Cerebellar nuclear complex (tissue), 1 donor: ENCODE measurements at places on chromosomes 2 and 18.

- no peak for DNase-seq
These were observed 59.8 kb upstream of the CHRNA1 start for GRCh38 chr2:174824068-174824467.

DNA sequence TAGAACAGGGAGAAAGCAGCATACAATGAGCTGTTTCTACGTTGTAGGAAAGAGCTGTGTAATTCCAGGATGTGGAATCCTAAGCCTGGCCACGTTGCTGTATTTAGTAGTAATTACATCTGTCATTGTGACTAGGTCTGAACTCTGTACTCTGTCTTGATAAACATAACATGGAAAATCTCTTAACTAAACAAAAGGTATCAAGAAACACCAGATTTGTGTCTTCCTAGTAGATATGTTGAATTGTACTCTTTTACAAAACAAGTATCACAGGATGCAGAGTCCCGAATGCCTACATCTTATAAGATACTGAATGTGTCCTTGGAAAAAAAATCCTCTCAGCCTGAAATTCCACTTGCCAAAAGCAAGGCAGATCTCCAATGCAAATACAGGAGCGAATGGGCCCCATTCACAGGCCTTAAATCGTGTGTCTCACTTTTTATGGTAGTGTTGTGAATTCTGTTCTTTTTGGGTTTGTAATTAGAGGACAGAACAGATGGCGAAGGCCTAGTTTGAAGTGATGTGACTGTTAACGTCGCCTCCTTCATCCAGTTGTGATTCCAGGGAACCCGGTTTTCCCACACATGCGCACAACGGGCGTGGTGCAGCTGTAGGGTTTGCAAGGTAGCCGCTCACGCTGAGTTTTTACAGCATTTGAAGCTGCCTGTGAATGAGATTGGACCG is 246.5 kb downstream of the GBX2 start:
- DNase-seq = no peak

DNA sequence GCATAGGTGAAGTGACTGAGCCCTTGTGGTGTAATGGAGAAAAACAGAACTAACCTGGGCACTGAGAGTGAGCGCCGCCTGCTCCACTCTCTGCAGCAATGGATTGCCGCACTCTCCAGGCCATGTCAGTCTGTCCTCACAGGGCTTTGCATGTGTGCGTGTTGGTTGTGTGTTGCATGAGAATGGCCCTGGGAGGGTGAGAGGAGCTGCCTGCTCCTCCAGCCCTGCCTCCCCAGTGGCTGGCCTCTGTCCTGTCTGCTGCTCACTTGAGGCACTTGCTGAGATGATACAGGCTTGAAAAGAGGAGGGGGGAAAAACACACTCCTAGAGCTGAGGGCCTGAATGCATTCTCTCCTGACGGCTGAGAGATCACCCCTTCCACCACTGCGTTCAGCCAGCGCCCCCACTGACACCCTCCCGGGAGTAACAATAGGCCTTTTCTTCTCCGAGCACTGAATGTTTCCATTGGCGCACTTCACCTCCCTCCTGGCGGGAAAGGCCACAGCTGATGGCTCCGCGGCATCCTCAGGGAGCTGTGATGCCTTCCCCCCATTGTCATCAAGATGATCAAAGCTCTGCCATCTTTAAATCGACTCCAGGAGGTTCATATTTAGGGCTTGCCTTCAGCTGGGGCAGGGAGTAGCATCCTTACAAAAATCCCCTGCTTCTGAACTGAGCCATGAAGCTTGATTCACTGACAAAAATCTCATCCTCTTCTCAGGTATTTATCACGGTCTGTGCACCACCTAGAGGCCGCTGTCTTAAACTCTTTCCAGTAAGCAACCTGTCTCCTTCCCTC is 49.9 kb upstream of the DAPL1 start:
- no peak for DNase-seq

- no peak for DNase-seq
These were observed 166.8 kb upstream of the CHAC2 start for GRCh38 chr2:53600815-53601214.

- no peak for DNase-seq
These were observed 156.4 kb downstream of the PPP1R1C start for GRCh38 chr2:182142062-182142461.

GRCh38 chr2:85398426-85399182 is 11.6 kb downstream of the CAPG start:
- no peak for DNase-seq

GRCh38 chr2:212549463-212549862 is 10.9 kb upstream of the ERBB4 start:
- no peak for DNase-seq

GRCh38 chr2:189116087-189116486 is 63.5 kb downstream of the COL5A2 start:
- no peak for DNase-seq
